ENCODE measurements at places on chromosomes 13 and 19.

DNA sequence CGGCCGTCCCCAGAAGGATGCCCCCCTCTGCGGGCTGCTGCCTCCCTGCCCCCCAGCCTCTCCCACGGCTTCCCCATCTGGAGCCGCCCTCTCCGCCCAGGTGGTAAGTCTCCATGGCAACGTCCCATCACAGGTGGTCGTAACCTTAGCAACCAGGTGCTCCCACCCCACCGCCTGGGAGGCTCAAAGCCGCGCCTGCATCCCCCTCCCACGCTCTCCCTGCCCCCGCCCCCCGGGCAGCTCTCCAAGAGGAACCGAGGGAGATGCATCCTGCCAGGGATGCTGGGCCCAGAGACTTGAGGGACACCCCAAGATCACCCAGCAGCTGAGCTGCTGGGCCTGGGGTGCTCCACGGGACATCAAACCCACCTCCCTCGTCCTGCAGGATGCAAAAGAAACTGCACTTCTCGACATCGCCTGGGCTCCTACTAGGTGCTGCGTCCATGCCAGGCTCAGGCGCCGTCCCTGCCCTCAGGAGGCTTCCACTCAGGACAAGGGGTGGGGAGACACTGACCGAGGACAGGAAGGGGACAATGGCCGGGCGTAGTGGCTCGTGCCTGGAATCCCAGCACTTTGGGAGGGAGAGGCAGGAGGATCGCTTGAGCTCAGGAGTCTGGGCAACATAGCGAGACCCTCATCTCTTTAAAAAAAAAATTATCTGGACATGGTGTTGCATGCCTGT lies 5.0 kb upstream of the LINGO3 start:
- no peak for DNase-seq

GRCh38 chr13:80386002-80386401 lies 45.1 kb upstream of the SPRY2 start:
- no peak for DNase-seq

GRCh38 chr19:19297759-19298158 lies 22.6 kb downstream of the SUGP1 start:
- no peak for DNase-seq

DNA sequence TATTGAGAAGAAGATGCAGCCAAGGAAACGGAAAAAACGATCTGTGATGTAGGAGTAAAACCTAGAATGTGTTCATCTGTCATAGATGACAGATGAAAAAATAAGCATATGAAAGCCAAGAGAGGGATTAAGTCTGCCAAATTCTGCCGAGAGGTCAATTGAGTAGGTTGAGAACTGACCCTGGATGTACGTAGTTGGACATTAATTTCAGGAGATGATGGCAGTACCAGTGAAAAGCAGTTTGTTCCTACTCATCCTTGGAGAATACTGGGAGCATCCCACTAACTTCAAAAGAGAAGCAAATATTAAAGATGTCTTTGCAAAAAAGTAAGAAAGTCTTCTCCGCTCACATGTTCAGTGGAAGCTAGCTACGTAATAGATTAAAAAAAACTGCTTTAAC lies 11.8 kb upstream of the FGF9 start:
- no peak for DNase-seq

DNA sequence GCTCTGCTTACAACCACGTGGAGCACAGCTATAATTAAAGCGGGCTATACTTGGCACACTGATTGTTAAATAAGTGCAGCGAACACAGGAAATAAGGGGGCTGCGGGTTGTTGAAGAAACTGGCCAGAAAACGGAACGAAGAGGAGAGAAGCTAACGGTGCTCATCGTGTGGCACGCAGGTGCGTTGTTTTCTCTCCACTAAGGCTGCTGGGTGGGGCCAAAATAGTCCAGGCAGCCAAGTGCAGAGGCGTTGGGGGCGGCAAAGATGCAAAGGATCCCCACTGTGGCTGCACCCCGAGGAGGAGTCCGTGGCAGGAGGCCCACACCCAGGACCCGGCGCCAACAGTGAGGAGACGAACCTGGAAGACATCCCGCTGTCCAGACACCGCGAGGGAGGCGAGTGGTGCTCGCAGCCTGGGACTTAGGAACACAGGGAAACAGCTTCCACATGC lies 8.1 kb upstream of the ARL11 start:
- no peak for DNase-seq

Data from stimulated activated CD4-positive, alpha-beta T cell treated with anti-CD3 and anti-CD28 coated beads, TNF-alpha, amount 100 ng/mL, for 4 hours (primary cell).